ENCODE measurements at places on chromosomes 13 and 19.

GRCh38 chr19:11405846-11406643, 13.1 kb downstream of the RGL3 start:
- no peak for ATAC-seq

GRCh38 chr19:9842834-9843625, 7.9 kb downstream of the PIN1 start:
- ATAC-seq, result no peak

GRCh38 chr13:41548910-41549309, 91.6 kb downstream of the RGCC start:
- ATAC-seq, result no peak

- no peak for ATAC-seq
These were observed 726.2 kb upstream of the SGCG start for GRCh38 chr13:22454586-22454985.

GRCh38 chr13:86976521-86977324, 694.4 kb upstream of the SLITRK5 start:
- ATAC-seq, result no peak

- no peak for ATAC-seq
These were observed 11.3 kb upstream of the ITM2B start for GRCh38 chr13:48221686-48222187.

DNA sequence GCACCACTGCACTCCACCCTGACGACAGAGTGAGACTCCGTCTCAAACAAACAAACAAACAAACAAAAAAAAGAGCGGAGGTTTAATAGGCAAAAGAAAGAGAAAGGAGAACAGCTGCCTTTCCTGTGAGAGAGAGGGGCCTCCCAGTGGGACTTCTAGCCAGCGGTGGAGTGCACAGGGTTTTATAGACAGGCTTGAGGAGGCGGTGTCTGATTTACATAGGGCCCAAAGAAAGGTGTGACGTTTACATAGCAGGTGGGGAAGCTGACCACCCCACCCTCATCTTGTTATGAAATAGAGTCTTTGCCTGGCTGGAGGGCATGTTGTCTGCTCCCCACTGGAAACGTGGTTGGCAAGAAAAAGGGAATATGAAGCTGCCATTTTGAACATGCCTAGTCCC, 106.0 kb upstream of the CSNK1A1L start:
- ATAC-seq, result no peak

DNA sequence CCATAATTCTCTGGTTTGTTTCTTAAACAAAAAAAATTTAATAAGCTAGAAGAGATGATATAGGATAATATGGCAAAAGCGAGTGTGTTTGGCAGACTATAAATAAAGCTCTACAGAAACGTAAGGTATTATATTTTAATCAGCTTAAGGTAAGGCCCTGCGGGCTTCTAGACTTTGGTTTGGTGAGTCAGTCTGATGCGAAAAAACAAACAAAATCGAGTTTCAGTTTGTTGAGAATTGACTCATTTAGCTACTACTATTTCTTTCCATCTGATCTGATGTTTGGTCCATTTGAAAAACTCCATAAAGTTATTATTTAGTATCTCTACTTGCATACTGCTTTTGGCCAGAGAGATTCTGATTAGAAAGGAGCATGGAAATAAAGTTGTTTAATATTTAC, 138.0 kb downstream of the MIPEP start:
- ATAC-seq, result no peak
